Spinal cord (tissue), 10 donors: ENCODE measurements at places on chromosomes 5 and 9. TPM values are rescaled to one million over a fixed set of nuclear protein-coding genes. Genes with fewer than 3 reads are reported as not detected.

Gene BTNL8
- 0.11 TPM for total RNA-seq

Gene GRIN1
- 99.0 TPM for total RNA-seq

Gene FAM153A
- total RNA-seq: 5.8 TPM

Gene TAF11L5
- not detected for total RNA-seq

Gene OTP
- total RNA-seq: 0.83 TPM

Gene HTR1A
- 0.99 TPM for total RNA-seq

Gene ADGRV1
- 180 TPM for total RNA-seq

Gene MEF2C
- 77.9 TPM for total RNA-seq

Gene LHX2
- total RNA-seq: 2.0 TPM

Gene SLC35D2
- total RNA-seq: 17.8 TPM

Gene ERCC8
- 30.4 TPM for total RNA-seq

Gene PMPCA
- total RNA-seq: 35.0 TPM

Gene SLC36A2
- 0.06 TPM for total RNA-seq
